RCC 7860 (cell line): ENCODE measurements at places on chromosomes 5 and 9.

DNA sequence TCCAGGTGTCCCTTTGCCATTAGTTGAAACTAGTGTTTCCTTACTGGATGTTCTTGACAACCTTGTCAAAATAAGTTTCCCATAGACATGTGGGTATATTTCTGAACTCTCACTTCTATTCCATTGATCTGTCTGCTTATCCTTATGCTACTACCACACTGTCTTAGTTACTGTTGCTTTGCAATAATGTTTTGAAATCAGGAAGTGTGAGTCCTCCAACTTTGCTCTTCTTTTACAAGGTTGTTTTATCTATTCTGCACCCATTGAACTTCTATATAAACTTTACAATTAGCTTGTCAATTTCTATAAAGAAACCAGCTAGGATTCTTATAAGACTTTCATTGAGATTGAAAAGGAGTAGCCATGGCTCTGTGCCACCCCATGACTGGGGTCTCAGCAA lies 24.3 kb downstream of the CD14 start:
- no peak for DNase-seq

DNA sequence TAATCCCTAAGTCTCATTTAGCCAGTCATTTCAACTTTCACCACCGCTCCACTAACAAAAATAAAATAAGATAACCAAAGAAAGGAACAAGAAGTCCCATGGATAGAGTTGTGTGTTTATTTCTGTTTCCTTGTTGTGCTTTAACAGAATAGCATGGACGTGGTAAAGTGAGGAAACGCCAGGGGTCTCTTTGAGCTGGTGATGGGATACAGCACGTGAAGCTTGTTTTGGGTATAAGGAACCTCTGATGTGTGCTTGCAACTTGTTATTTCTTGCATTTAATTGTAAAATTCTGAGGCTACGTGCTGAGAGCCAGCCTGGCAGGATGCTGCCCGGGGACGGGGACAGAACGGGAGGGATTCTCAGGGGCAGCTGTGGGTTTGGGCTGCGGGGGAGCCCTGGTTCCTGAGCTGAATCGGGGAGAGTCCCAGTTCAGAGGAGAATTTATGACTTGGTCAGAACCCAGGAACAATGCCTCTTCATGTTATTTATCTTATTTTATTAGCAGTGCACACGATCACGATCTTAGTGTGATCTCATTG lies 63.4 kb downstream of the ANKRD33B start:
- DNase-seq: no peak

GRCh38 chr9:89375191-89375760 lies 57.0 kb downstream of the SECISBP2 start:
- no peak for DNase-seq

GRCh38 chr5:101608322-101608721 lies 687.8 kb downstream of the SLCO4C1 start:
- DNase-seq: no peak

- no peak for DNase-seq
Observed at GRCh38 chr5:142248853-142249462, 75.9 kb downstream of the SPRY4 start.

DNA sequence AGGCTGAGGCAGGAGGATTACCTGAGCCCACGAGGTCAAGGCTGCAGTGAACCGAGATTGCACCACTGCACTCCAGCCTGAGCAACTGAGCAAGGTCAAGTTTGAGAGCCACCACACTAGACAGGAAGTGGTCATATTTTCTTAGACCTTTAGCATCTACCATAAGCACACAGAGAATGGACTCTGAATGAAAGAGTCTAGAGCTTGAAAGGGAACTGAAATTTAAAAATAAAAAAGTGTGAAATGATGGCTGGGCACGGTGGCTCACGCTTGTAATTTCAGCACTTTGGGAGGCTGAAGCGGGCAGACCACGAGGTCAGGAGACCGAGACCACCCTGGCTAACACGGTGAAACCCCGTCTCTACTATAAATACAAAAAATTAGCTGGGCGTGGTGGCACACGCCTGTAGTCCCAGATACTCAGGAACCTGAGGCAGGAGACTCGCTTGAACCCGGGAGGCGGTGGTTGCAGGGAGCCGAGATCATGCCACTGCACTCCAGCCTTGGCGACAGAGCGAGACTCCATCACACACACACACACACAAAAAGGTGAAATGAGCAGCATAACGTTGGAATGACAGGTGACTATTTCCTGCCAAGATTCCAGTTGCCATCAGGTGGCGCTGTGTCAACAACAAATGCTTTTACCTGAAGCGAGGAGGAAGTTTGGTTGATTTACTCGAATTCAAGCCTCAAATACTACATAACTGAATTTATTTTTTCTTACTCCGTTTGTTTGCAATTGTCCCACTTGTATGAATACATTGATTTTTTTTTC lies 21.3 kb upstream of the AK3 start:
- peak; percentile 47 for DNase-seq

GRCh38 chr5:81842795-81843398 lies 92.0 kb upstream of the SSBP2 start:
- no peak for DNase-seq

- DNase-seq: peak; percentile 5
Observed at GRCh38 chr5:95178046-95178651, 106.7 kb downstream of the MCTP1 start.

DNA sequence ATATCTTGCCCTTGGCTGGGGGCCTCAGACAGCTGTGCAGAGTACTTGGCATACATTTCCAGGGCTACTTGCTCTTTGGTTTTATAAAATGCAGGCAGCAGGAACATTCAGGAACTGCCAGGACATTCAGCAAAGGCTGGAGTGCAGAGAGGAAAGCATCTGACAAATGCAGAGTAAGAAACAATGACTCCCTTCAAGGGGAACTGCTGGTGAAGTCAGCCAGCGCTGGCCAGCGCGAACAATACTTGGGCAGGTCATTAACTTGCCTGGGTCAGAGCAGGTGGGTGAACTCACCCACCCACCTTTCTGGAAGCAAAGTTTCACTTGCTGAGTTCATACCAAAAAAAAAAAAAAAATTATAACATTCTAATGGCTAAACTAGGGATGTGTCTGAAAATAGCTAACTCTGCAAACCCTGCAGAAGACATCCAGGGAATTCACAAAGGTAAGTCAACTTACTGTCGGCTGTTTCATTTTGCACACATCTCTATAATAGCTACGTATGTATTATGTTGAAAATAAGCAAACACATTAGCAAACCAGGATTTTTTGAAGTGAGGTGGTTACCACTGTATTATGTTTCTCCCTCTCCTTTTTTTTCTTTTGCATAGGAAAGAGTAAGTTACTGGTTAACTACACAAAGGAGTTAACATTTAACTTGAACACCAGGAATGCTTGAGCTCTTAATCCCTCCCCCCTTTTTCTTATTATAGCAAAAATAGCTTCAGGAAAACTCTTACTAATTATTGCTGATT lies 152.2 kb downstream of the GLIS3 start:
- DNase-seq: peak; percentile 80

GRCh38 chr9:84153885-84154284 lies 173.3 kb downstream of the RMI1 start:
- DNase-seq: peak; percentile 38

- no peak for DNase-seq
Observed at GRCh38 chr9:106655966-106656365, 207.0 kb upstream of the ZNF462 start.

DNA sequence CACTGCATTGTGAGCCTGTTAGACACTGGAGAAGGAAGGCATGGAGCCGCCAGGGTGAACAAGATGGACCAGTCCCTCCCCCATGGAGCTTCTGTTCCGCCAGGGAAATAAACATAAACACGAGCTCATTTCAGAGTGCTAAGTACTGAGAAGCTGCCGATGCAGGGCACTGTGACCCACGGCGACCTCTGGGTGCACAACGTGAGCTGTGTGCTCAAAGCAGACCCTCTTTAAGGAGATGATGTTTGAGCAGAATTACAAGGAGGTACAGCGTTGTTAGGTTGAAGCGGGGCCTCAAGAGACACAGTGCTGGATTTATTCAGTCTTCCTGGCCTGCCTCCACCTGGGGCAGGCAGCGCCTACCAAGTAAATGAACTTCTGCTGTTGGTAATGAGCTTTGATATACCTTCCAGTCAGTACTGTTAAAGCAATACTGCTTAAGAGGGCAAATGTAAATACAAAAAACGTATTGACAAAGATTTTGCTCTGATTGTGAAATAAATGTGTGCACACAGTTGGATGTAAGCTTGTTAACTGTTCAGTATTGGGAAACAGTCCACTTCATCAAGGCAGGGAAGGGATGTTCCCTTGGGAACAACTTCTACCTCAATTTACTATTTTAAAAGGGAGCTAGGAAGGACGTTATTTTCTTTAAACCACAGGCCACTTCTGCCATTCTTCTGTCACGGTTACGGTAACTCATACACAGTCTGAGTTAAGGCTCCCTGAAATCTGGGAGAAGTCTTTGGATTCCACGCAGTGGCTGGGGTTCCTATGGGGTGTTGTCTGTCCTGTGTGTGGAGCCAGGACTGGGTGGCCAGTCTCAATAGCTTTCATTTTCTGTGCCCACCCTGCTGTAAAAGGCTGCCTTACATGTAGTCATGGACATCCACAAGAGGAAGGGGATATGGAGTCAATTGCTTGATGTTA lies 48.9 kb upstream of the DMRT1 start:
- DNase-seq: no peak

- no peak for DNase-seq
Observed at GRCh38 chr5:79109527-79110492, 1.8 kb upstream of the BHMT start.

DNA sequence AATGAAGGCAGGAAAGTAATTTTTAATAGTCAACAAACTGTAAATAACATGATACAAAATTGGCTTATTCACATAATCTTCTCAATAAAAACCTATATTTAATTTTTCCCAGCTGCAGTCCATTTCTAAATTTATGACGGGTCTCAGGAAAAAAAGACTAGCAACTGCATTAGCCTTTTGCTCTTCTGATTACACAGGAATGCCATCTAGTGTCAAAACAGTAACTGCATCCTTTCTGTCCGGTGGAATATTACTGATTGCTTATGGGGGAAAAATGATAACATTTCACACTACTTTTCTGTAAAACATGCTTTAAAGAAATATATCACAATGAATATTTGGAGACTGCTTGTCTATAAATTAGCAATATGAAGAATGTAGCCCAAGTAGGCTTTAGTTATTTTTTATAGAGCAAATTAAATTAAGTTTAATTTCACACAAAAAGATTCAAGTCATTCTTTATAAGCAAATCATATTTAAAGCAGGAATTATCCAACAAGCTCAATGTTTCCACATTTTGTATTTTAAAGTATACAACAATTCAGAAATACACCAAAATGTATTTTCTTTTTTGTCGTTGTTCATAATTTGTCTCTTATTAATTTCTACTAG lies 534.7 kb downstream of the CDH10 start:
- DNase-seq: peak; percentile 30

DNA sequence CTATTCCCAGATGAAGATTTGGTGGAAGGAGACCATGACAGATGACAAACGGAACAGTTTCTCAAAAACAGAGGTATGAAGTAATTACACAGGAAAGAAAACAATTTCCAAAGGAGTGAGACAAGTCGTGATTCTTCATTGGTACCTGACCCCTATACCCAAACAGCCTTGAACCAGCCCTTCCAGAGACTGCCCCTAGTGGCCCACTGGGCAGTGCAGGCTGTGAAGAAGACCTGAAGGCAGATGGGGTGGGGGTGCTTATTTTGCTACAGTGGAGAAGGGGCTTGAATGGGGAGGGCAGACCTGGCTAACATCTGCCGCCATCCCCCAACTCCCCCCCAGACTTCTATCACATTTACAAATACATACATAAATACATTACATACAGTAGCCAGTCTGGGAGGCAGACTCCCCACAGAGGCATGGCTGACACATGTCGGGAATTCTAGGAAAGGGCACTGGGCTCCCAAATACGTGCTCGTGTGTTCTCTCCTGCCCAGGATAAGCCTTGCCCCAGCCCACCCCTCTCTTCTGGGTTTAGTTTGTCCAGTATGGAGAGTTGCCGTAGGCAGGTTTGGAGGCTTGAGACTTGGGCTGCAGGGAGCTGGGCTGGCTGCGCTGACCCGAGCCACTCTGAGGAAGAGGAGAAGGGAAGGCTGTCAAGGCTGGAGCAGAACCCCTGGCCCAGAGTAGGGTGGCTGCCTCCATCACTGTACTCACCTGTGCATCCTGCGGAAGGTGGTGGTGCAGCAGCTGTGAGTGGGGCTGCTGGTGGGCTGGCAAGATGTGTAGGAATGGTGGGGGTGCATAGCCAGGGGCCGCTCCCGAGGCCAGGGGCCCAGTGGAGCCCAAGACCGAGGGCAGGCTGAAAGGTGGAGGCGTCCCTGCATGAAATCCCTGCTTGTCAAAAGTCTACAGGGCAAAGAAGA lies 105.3 kb downstream of the UBE2R2 start:
- DNase-seq: no peak

DNA sequence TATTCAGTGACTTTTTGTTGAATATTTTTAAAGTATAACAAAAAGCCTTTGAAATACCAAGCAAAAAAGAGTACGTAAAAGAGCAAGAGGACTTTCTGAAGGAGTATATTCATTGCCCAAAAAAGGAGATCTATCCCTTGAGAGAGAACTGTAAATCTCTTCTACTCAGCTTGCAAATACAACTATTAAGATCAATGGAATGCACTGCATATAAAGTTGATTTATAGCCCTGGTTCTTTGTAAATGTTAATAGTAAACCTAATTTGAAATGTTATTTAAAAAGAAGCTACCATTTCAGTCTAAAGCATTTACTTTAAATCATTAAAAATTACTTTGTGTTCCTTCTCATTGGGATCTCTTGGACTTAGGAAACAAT lies 168.1 kb downstream of the PDE4D start:
- DNase-seq: no peak

GRCh38 chr5:68219161-68219816 lies 3.7 kb downstream of the PIK3R1 start:
- no peak for DNase-seq

- DNase-seq: peak; percentile 40
Observed at GRCh38 chr5:113235884-113236283, 198.9 kb downstream of the TSSK1B start.

DNA sequence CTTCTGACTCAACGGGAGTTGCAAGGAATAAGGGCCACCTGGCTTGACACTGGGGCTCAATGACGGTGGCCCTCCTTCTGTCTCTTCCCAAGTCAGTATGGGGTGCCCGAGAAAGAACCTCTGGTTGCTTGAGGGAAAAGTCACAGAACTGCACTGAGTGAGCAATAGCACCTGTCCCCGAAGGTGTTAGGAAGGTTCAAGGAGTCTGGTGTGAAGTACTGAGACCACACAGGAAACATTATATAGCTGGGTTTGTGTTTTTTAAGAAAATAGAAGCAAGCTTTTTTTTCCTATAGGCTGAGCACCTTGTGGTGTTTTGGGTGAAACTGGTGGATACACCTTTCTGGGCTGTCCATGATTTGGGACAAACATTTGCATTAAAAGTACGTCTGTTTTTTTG lies 62.9 kb downstream of the SPIN1 start:
- DNase-seq: no peak

DNA sequence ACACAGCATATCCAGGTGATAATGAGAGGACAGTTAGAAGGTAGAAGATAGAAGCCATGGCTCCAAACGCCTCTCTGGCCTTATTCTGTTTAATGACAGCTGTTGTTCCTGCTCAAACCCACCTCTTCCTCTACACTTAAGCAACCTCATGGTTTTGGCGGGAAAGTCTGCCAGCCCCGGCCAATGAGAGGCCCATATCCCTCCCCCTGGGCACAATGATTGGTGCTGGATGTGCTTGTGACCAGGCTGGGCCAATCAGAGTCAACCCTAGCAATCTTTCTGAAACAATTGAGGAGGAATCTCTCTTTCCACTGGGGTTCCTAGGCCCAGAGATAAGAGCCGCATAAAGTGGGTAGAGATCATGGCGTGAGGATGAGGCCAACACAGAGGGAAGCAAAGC lies 4.8 kb upstream of the GFI1B start:
- DNase-seq: no peak

- no peak for DNase-seq
Observed at GRCh38 chr5:128224336-128224735, 140.8 kb downstream of the SLC12A2 start.

- no peak for DNase-seq
Observed at GRCh38 chr5:78587775-78588291, 60.7 kb downstream of the LHFPL2 start.
